ENCODE measurements at places on chromosomes 11 and 22.

GRCh38 chr11:120200677-120201076, 10.2 kb upstream of the OAF start:
- DNase-seq, result no peak

GRCh38 chr11:77038029-77038824, 4.0 kb downstream of the B3GNT6 start:
- peak; percentile 11 for DNase-seq

DNA sequence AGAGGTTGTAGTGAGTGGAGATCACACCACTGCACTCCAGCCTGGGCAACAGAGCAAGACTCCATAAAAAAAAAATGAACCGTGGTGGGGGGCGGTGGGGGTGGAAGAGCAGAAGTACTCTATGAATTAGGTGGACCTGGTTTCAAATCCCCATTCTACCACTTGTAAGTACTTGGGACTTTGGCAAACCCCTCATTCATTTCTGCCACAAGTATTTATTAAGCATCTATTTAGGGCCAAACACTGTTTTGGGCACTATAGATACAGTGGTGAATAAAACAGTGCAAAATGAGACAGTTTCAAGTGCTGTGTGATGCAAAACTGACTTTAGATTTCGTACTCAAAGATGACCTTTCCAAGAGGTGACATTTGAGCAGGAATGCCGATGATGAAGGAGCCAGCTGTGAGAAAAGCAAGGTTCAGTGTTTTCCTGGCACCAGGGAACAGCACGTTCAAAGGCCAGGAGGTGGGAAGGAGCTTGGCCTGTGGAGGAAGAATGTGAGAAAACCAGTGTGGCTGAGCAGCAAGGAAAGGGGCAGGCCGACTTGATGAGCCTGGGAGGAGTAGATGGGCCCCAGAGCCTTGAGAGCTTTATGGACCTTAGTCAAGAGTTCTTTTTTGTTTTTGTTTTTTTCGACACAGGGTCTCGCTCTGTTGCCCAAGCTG, 1.4 kb upstream of the TMEM134 start:
- no peak for DNase-seq

DNA sequence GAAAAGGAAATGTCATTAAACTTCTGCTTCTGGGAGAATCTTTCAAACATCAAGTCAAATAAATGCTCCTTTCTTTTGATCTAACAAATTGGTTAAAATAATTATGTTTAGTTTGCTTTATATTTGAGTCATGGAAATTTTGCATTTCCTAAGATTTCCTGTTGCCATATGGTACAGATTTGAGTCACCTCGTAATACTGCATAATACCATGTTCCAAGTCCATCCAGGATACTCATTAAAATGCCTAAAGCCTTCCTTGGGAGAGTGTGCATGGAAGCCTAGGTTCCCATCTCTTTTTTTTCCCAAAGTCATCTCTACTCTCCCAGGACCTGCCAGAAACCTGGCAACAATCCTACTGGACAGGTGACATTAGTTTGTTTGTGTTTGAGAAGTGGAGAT, 4.2 kb downstream of the OR9I1 start:
- DNase-seq, result peak; percentile 1

DNA sequence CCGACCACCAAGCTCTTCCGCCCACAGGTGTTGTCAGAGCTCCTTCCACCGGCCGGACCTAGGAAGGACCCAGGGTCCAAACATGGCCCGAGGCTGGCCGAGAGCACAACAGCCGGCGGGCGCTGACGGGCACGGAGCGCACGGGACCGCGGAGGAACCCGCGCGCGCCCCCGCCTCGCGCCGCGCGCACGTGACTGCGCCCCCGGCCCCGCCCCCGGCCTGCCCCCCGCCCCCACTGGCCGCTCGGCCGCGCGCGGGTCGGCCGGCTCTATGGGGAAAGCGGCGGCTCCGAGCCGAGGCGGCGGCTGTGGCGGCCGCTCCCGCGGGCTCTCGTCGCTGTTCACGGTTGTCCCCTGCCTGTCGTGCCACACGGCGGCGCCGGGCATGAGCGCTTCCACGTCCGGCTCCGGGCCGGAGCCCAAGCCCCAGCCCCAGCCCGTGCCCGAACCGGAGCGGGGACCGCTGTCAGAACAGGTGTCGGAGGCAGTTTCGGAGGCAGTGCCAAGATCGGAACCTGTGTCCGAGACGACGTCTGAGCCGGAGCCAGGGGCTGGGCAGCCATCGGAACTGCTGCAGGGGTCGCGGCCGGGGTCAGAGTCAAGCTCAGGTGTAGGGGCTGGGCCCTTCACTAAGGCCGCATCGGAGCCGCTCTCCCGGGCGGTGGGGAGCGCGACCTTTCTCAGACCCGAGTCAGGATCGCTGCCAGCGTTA, at the start of gene OSBP2:
Gene OSBP2 (plus strand): TSS at position 235 of the 711 bp plus-strand sequence. CDS start 36 bp downstream, at position 271.
- DNase-seq, result peak; percentile 30

DNA sequence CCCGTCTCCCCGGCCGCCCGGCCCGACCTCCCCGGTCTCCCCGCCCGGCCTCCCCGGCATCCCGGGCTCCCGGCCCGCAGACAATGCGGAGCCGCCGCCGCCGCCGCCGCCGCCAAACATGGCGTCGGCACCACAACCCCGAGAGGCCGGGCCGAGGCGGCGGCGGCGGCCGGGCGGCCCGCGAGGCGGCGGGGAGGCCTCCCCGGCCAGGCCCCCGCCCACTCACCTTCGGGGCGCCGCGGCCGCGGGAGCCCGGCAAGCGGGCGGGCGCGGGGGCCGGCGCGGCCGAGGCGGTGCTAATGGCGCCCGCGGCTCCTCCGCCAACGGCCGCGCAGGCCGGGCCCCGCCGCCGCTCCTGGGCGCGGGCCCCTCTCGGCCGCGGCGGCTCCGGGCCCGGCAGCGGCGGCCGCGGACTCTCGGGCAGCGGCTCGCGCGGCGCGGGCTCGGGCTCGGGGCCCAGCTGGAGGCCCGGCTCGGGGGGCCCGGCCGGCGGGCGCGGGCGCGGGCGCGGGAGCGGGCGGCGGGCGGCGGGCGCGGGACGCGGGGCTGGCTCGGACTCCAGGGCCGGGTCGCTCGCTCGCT, 311 bp downstream of the BRD1 start:
- DNase-seq, result peak; percentile 27

DNA sequence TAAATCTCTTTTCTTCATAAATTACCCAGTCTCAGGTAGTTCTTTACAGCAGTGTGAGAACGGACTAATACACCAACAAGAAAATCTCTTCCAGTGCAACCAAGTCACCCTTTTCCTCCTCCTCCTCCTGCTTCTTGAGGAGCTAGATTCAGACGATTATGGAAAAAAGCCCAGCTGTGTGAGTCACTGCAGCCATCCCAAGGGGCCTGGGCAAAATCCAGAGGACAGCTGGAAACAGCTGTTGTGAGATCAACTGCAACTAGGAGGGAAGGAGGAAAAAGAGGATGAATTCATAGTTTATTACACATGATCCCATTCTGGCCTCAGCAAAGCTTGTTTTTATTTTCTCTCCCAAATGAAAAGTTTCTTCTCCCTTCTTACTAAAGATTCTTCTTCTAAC, 32.9 kb downstream of the RBFOX2 start:
- DNase-seq, result peak; percentile 96

GRCh38 chr22:42462016-42462415, 29.8 kb upstream of the NFAM1 start:
- DNase-seq, result no peak

DNA sequence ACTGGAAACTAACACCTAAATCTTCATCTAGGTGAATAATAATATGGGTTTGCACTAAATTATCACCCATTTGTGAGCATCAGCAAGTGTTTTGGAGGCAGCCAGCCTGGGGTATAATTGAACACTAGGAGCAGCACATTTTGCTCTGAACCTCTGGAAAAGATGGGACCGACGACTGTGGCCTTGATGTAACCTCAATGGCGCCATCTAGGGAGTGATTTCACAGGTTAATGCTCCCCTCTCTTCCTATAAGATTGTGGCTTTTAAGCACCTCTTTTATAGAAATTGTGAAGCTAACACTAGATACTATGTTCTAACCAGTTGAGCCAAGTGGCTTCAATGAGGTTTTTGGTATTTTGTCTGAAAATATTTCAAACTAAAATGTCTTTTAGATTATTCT, 203.7 kb downstream of the NELL1 start:
- DNase-seq, result no peak

- no peak for DNase-seq
These were observed 105.8 kb downstream of the DSCAML1 start for GRCh38 chr11:117691218-117691514.

DNA sequence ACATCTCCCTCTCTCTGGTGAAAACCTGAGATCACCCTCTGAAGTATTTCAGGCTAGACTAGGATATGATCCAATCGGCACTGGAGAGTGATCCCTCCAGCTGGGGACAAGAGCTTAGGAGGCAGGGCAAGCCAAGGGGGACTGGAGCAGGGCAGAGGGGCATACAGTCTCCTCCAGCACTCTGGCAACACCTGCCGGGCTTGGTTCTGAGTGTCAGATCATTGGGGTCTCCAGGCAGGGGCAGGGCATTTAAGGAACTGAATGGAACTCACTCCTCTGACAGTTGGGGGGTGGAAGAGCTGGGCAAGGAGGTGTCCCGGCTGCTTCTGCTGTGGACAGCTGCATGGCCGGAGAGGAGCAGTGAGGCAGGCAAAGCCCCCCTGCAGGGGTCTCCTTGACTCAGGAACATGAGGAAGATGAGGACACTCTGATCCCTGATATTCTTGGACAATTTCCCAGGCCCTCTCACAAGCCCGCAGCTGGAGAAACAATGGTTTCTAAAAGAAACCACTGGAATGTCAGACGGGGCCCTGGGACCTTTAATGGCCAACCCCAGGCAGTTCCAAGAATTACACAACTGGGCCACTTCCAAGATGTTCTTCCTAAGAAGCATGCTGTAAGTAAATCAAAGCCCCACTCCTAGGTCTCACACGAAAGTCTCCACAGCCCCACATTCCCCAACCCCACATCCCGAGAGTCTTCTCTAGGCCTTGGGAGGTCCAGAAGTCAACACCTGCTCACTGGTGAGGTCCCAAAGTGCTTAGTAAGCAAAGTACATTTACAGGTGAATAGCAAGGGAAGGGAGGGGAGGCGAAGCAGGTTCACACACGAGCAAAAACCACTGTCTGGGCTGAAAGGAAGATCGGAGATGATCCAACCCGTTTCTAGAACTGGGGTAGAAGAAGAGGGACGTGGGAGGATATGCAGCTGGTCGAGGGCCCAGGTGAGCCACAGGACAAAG, 1.2 kb upstream of the CCDC86 start:
- peak; percentile 96 for DNase-seq
